ENCODE measurements at places on chromosomes 4 and X.

DNA sequence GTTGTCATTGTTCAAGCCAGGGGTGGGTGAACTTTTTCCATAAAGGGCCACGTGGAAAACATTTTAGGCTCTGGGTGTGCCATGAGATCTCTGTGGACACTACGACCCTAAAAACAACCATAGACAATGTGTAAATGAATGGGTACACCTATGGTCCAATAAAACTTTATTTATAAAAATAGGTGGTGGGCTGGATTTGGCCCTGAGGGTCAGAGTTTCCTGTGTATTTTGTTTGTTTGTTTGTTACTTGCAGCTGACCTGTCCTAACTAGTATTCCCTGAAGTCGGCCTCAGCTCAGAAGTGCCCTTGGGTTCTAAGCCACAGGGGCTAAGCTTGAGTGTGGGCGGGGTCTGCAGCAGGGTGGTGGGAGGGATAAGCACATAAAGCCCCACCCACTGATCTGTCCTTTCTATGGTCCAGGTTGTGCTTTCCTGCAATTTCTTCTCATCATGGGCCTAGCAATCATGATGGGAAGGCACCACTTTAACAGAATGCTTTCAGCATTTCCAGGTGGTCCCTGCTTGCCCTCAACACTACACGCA lies 17.2 kb upstream of the DRD5 start:
- DNase-seq: no peak

DNA sequence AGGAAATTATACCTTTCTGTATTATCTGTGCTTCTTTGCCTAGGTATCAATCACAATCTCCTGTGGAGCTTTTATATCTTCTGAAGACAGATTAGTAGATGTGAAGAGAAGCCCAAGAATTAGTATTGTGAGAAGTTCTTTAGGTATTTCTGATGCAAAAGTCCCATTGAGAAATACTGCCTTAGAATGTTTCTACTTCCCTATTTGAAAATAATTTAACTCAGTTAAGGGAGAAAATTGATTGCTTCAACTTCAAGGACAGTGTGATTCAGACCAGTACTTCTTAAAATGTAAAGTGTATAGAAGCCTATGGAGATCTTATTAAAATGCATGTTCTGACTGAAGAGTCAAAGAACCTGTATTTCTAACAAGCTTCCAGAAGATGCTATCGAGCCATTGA lies 9.0 kb downstream of the EIF1AX start:
- no peak for DNase-seq

DNA sequence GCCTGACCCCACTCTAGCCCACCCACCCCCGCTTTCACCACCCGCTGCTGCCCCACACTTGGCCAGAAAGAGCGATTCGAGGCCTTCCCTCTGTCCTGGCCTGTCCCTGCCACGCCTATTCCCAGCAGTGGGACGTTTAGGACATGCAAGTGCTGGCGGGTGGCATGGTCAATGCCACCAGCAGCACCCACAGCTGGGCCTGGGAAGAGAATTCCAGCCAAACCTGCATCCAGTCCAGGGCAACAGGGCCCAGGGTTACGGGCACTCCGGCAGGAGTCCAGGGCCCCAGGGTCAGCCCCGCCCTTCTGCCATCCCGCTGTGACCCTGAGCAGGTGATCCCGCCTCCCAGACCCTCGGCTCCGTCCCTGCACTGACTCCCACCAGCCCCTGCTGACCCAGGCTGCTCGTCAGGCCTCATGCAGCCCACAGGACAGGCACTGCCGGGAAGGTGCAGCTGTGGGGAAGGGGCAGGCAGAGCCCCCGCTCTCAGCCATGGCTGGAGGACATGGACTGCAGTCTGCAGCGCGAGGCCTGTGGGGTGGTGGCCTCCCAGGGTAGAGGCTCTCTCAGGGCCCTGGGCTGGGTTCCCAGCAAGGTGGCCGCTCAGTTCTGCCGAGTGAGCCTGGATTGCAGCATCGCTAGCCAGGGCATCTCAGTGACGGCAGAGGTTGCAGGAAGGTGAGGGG lies 6.8 kb upstream of the HTRA3 start:
- DNase-seq: no peak

DNA sequence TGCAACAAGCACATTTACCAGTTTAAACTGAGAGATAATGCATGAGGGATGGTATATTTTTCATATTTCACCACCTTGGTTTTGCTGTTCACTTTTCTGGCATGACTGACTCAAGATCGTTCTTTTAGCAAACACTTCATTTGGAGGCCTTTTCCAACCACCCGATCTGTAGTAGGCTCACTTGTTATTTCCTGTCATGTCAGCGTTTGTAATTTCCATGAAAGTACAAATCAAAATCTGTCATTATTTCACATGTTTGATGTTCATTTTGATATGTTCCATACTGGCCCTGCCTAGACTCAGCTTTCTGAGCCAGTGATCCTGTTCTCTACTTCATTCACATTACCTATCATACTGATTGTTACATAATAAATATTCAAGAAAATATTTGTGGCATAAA lies 1888.3 kb upstream of the PCDH7 start:
- no peak for DNase-seq

- DNase-seq: no peak
Measured at GRCh38 chrX:147174591-147174990, 360.0 kb upstream of the CXorf51A start.

DNA sequence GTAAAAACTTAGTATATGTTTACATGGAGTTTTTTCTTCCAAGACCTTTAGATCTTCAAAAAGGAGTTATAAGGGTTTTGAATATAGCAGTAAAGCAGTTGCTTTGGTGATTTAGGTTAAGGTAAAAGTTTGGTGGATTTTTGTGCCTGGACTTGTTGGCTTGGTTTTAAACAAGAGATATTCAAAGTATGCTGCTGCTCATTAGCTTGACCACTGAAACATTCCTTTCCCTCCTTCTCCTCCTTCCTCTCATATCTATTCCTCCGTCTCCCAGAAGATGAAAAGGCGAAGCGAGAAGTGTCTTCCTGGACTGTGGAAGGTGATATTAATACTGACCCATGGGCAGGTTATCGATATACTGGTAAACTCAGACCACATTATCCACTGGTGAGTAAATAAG lies 38.4 kb downstream of the METAP1 start:
- no peak for DNase-seq

DNA sequence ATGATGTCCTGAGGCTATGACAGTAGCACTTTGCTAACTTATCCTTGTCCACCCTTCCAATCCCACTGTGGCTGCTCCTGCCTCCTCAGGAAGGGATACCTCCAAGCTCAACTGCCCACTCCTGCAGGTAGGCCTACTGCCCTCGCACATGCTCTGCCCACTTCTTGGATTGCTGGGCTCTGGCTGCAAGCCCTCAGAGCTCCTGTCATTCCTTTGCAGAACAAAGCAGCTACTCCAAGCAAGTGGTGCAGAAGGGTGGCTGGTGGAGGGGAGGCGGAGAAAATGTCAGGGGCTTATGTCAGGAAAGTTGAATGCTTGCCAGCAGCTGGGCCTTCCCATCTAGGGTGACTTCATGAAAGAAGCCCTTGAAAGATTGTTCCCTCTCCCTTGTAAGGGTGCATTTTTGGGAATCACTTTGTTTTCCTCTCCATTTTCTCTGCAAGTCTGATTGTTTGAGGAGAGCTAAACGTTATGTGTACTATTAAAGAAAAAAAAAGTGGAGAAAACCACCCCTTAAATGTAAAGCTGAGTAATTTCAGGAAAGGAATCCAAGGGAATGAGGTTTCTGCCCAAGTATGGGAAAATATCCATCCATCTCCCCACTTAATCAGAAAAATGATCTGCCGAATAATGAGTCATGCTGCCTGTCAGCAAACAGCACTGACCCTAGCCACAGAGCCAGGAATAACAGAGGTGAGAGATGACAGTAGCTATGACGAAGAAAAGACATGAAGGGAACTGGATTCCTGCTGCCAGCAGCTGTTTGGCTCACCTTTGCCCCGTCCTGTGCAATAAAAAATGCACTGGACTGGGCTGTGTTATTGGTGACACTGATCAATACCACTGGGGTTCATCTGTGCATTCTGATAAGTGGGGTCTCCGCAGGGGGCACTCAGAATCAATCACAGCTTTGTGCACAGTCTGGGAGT lies 102.0 kb downstream of the RTL5 start:
- no peak for DNase-seq

DNA sequence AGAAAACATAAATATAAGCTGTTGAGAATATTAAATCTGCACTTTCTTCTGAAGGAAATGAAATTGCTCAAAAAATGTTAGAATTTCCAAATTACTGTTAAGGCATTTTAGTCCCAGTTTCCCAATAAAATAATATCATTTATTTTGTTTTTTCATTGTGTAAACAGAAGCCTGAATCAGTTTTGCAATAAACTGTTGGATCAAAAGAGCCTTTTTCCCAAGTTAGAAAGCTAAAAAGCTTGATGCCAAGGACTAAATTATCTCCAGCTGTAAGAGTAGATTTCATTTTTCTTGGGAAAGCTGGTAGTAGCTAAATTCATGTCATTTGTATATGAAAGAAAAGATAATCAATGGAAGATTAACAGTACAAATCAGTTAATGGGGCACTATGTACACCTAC lies 95.8 kb downstream of the RNF150 start:
- no peak for DNase-seq

GRCh38 chr4:40553995-40554394 lies 75.7 kb downstream of the RBM47 start:
- DNase-seq: no peak

DNA sequence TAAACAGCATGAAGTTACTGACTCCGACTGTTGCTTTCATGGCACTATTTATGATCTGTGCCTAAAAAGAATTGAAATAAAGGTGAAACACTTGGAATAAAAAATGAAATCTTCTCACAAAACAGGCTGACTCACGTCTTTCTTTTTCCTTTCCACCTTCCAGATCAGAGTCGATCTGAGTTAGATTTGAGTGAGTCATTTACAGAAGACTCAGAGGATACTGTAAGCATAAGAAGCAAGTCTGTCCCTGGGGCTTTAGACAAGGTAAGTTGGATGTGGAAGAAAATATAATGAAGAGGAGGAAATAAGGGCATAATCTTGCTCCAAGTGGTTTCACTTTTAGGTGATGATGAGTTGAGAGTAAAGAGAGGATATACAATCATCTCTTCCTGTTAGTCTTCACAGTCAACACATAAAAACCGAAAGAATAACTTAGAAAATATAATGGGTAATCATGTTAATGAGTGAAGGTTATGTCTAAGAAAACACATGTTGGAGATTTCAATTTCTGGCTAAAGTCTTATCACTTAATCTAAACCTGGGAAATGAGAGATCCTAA lies 89.7 kb downstream of the SYTL5 start:
- DNase-seq: no peak

DNA sequence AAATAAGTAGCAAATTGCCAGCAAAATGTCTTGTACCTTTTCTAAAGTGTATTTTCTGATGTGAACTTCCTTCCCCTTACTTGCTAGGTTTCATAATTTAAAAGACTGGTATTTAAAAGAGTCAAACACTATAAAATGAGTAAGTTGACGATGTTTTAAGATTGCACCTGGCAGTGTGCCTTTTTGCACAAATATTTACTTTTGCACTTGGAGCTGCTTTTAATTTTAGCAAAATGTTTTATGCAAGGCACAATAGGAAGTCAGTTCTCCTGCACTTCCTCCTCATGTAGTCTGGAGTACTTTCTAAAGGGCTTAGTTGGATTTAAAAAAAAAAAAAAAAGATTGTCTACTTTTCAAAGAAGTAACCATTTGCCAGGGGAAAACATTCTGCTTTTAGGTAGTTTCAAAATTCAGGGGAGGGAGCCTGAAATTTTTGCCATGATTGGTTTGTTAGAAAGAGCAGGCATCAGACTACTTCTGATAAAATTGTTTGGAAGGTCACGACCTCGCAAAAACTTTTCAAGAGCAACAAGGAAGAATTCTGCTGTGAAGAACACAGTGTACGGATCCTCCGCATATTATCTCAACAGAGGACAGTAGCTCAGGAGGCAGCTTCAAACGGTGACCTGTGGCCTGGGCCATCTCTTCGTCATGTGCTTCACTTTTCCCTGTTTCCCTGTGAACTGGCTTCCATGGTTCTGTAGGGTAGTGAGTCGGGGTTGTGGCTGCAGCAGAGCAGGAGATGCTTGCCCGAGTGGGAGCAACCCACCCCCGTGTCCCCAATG lies 66.1 kb downstream of the CDS1 start:
- no peak for DNase-seq

GRCh38 chrX:13952581-13952980 lies 77.1 kb downstream of the GEMIN8 start:
- DNase-seq: no peak

GRCh38 chr4:186196063-186196462 lies 4.7 kb downstream of the CYP4V2 start:
- no peak for DNase-seq

DNA sequence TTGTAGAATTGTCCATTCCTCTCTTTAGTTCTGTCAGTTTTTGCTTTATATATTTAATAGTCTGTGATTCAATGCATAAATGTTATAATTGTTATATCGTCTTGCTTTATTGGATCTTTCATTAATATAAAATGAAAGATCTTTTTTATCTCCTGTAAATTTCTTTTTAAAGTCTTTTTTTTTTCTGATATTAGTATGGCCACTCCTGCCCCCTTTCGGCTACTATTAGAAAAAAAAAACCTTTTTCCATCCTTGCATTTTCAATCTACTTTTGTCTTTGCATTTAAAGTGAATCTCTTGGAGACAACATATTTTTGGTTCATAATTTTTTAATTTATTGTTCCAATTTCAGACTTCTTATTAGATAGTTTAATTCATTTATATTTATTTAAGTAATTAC lies 677.4 kb upstream of the NDST4 start:
- DNase-seq: no peak

DNA sequence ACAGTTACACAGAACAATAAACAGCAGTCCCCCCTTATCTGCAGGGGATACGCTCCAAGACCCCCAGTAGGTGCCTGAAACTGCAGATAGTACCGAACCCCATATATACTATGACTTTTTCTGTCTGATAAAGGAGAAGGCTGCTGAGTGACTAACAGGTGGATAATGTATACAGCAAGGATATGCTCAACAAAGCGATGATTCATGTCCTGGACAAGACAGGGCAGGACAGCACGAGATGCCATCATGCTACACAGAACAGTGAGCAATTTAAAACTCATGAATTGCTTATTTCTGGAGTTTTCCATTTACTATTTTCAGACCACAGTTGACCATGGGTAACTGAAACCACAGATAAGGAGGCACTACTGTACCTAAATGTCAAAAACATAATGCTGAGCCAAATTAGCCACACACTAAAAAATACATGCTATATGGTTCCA lies 76.1 kb downstream of the MANBA start:
- DNase-seq: no peak

DNA sequence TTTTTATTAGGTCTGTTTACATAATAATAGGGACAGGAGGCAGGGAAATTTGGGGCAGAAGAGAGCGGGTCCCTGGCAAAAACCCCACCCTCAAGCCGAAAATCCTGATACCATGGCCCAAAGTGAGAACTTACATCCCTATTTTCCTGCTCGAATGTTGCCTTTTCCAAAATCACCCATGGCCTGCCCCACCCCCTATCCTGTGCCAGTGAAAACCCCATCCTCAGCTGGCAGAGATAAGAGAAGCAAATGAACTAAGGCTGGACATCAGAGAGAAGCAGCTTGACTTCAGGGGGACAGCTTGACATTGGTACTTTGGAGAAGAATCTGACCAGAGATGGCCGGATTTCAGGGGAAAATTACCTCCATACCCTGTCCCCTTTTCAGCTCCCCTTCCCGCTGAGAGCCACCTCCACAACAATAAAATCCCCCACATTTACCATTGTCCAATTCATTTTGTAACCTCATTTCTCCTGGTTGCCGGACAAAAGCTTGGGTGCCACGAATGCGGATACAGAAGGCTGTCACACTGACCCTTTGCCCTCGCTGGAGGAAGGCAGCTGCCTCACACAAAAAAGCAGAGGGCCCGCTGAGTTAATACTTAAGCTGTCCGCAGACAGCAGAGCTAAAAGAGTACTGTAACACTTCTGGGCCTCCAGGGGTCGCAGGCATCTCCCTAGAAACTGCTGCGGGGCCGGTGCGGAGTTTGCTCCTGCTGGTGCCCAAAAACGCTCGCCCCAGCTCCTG lies 196.2 kb downstream of the SNCA start:
- DNase-seq: no peak

Measured in activated T-helper 1 cell treated with Interleukin-2 at 50 U/mL for 16 hours (primary cell).